ENCODE measurements at places on chromosomes 7 and 10.

- no peak for DNase-seq
These were observed 122.1 kb upstream of the TPK1 start for GRCh38 chr7:144957998-144958397.

DNA sequence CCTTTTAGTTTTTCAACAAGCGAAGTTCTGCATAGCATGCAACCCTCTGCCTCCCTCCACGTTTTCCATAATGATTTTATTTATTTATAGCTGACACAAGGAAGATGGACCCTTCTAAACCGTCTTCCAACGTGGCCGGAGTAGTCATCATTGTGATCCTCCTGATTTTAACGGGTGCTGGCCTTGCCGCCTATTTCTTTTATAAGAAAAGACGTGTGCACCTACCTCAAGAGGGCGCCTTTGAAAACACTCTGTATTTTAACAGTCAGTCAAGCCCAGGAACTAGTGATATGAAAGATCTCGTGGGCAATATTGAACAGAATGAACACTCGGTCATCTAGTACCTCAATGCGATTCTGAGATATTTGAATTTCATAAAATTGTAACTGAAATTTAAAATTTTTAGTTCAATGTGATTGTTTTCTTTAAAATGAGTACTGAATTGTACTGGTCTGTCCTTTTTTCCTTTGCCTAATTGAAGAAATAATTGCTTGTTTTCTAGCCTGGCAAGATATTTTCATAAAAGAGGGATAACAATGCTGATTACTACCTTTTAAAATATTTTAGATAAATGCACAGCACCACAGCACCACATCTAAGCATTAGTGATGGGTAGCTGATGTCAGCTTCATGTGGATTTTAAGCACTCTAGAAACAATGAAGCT, 41.5 kb upstream of the SLC39A12 start:
- DNase-seq: no peak

- no peak for DNase-seq
These were observed 486.1 kb upstream of the COBL start for GRCh38 chr7:51802718-51803117.

GRCh38 chr10:80540618-80540980, 2.9 kb downstream of the SH2D4B start:
- DNase-seq: no peak

DNA sequence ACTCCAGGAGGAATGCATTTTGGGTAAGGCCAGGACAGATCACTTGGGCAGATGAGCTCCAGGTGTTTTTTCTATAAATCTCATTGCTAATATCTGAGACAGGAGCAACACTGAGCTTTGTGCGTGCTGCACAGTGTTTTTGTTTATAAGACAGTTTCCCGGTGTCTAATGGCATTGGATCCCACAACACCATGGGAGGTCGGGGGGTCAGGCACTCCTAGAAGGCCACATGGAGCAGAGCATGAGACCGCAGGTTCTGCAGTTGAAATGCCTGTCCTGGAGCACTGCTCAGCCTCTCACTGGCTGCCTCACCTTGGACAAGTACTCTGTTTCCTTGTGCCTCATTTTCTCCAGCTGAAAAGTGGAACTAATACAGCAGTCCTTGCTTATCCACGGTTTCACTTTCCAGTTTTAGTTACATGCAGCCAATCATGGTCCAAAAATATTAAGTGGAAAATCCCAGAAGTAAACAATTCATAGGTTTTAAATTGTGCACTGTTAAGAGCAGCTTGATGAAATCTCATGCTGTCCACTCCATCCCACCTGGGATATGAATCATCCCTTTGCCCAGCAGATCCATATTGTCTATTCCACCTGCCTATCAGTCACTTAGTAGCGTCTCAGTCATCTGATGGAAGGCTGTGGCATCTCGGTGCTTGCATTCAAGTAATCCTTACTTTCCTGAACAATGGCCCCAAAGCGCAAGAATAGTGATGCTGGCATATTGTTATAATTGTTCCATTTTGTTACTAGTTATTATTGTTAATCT, 35.2 kb downstream of the ATXN7L1 start:
- no peak for DNase-seq

All from NCI-H2107 (cell line).